ENCODE measurements at places on chromosomes 11 and 22.

DNA sequence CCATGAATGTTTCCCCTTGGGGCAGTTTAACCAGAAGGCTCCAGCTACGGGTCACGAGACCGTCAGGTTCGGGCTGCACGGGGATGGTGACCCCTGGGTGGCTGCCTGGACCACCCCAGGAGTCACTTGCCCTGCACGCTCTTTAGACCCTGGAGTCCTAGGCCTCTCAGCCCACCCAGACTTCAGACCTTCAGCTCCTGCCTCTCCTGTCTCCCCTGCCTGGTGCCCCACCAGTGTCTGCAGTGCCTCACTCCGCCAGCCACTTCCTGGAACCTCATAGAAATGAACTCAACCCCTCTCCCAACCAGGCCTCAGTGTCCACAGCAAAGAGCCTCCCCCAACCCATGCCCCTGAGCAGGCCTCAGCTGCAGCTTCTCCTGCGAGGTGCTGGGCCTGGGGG is 12.5 kb upstream of the MS4A10 start:
- DNase-seq = no peak

DNA sequence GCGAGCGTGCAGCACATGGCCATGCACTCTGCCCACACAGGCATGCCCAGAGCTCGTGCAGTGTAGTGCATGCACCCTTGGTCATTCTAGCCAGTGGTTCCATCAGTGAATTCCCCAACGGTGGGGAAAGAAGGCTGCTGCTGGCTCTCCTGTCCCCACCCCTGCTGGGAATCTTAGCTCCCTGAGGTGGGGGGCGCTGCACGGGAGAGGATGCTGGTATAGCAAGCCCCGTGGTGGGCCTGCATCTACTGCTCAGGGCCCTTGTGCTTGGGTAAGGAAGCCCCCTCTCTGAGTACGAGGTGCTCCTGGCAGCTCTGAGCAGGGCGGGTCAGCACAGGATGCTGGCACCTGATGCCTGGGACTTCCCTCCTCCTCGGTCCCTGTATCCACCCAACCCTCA is 18.5 kb upstream of the BAIAP2L2 start:
- DNase-seq = no peak

DNA sequence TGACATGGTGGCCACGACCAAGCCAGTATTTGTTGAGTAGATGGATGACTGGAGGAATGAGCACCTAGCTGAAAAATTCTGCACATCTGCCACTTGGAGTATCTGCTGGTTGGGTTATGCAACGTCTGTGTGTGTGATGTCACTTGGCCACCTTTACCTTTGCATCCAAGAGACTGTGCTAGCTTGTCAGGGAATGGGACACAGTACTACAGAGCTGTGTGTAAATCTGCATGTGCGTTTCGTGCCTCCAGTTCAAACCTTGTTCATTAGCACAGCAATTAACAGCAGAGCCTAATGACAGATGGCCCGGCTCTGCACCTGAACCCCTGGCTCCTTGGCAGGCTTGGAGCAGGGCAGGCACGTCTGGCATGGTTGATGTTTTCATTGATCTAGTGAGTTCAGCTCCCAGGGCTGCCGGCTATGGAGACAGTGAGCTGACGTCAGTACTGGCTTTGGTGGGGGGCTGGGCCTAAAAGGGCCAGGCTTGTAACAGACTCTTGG is 188.4 kb upstream of the NAV2 start:
- no peak for DNase-seq

DNA sequence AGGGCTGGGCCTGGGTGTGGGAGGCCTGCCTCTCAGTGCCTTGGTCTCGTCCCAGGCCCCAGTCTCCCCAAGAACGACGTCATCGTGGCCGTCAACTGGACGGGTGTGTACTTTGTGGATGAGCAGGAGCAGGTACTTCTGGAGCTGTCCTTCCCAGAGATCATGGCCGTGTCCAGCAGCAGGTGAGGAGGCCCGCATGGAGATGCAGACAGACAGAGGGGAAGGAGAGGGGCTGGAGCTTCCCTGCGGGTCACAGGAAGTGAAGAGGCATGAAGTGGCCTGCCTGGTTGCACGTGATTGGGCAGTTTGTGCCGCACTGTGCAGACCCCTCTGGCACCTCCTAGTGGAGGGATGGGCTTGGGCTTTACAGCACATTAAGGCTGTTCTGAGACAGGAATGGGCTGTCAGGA is 70.4 kb downstream of the MYO7A start:
- no peak for DNase-seq

DNA sequence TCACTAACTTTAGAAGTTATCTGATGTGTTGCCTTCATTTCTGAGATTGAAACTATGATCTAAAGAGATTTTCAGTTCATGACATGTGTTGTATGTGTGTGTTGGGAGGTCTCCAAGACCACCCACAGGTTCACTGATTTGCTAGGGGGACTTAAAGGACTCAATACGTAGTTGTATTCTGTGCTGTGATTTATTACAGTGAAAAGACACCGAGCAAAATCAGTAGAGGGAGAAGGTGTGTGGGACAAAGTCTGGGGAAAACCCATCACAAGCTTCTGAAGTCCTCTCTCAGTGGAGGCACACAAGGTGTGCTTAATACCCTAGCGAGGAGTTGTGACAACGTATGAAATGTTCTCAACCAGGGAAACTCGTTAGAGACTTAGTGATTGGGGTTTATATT is 35.6 kb downstream of the RNF169 start:
- peak; percentile 51 for DNase-seq

- DNase-seq = peak; percentile 46
Observed at GRCh38 chr11:72969894-72970335, 155.7 kb downstream of the ATG16L2 start.

- DNase-seq = no peak
Observed at GRCh38 chr11:28903716-28904115, 795.5 kb downstream of the METTL15 start.

Data from GM10248 (cell line).